Osteoblast (primary cell): ENCODE measurements at places on chromosomes 7 and 10. TPM values are rescaled to one million over a fixed set of nuclear protein-coding genes. Genes with fewer than 3 reads are reported as not detected.

GRCh38 chr10:126661841-126662515 lies 8.5 kb downstream of the C10orf90 start:
- DNase-seq = peak; percentile 55

- no peak for DNase-seq
Measured at GRCh38 chr7:46369933-46370654, 449.0 kb upstream of the IGFBP3 start.

GRCh38 chr7:120961638-120962173 lies 11.1 kb downstream of the ING3 start:
- no peak for DNase-seq

Gene PBLD
- 13.4 and 14.1 TPM in 2 replicates for total RNA-seq

Gene SAMD9
- 29.3 and 30.4 TPM in 2 replicates for total RNA-seq
